Hematopoietic multipotent progenitor cell treated with erythropoietin and hydrocortisone succinate and interleukin-3 and kit ligand, for 17 days (in vitro differentiated cells): ENCODE measurements at places on chromosomes 12 and 14.

- no peak for DNase-seq
Observed at GRCh38 chr14:105343194-105343593, 28.6 kb downstream of the PACS2 start.

- no peak for DNase-seq
Observed at GRCh38 chr14:36515105-36515593, 4.9 kb downstream of the NKX2-1 start.

GRCh38 chr12:3081886-3082285 is 4.7 kb downstream of the TSPAN9 start:
- no peak for DNase-seq

GRCh38 chr12:84756961-84757360 is 155.6 kb downstream of the SLC6A15 start:
- no peak for DNase-seq

- DNase-seq, result no peak
Observed at GRCh38 chr12:54598970-54599369, 10.5 kb upstream of the PPP1R1A start.

DNA sequence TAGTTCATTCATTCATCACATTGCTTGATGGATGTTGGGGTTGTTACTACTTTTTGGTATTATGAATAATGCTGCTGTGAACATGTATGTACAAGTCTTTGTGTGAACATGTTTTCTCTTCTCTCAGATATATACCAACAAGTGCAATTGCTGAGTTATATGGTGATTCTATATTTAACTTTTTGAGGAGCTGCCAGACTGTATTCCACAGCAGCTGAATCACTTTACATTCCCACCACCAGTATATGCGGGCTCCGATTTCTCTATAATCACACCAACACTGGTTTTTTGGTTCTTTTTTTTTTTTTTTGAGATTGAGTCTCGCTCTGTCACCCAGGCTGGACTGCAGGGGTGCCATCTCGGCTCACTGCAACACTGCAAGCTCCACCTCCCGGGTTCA is 22.2 kb upstream of the PLEKHG6 start:
- DNase-seq, result no peak

GRCh38 chr14:94601884-94602391 is 10.3 kb upstream of the SERPINA3 start:
- DNase-seq, result no peak

GRCh38 chr12:57319678-57320469 is 68.9 kb upstream of the STAC3 start:
- DNase-seq, result no peak

DNA sequence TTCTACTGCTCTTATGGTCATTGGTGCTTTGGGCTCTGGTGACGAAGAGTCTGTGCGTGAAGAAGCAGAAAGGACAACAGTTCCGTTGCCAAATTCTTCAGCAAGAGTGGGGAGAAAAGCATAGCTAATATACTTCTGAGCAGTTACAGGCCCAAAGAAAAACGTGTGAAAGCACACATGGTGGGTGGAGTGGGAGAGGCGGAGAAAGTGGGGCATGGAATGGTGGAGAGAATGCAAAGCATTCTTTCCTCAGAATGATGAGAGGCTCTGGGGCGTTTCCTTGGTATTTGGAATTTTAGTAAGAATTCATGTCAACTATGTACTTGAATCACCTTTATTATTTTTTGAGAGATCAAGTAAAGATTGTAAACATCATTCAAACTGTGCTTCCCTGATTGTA is 396.1 kb downstream of the NAV3 start:
- DNase-seq, result no peak

DNA sequence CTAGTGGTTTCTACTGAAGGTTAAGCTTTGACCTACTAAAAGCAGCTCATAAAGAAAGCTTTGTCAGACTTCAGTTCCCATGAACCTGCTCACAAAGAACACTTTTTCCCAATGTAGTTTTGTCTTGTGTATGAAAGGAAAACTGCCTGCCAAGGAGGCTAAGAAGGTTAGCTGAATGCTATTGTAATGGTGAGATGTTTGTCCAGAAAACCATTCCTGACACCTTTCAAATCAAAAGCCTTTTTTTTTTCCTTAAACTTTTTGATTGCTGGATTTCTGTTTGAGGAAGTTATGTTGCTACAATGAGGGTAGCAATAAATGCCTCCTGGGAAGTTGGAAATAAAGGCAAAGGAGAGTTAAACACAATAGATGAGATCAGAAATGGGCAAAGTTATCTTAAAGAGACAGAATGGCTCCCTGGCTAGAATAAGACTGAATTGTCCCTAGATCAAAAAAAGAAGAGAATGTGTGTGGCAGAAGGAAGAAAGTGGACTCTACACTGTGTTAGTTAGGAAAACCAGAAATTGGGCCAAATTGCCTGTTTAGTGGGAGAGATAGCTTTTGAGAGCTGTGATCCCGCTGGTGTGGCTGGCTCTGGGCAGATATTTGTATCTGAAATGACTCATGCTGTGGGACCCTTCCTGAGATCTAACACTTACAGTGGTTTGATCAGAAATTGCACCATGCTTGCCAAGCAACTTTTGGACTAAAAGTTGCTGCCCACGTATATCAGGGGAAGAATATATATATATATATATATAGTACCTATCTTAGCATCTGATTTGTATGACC is 27.5 kb downstream of the TECPR2 start:
- no peak for DNase-seq

GRCh38 chr12:25615119-25615518 is 62.0 kb upstream of the LMNTD1 start:
- DNase-seq, result no peak

DNA sequence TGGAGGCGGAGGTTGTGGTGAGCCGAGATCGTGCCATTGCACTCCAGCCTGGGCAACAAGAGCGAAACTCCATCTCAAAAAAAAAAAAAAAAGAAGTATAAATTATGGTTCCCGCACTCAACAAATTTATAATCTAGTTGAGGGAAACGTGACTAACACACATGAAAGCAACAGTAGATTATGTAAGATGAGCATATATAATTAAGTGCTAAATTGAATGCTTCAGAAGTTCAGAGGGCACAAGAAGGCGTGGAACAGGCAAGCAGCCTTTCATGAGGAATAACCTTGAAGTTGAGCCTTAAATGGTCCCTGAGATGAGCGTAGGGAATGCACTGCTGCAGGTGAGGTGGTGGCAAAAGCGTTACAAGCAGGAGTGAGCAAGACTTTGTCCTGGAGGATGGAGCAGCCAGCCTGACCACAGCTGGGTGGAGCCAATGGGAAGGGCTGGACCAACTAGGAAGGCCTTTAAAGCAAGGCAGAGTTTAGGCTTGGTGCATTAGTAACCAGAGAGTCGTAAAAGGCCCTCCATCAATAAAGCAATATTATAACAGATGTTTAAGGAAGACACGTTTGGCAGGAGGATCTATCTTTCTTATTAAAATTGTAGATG is 30.6 kb upstream of the TUBA1A start:
- DNase-seq, result no peak

GRCh38 chr12:3044141-3044630 is 33.0 kb upstream of the TSPAN9 start:
- DNase-seq, result no peak

DNA sequence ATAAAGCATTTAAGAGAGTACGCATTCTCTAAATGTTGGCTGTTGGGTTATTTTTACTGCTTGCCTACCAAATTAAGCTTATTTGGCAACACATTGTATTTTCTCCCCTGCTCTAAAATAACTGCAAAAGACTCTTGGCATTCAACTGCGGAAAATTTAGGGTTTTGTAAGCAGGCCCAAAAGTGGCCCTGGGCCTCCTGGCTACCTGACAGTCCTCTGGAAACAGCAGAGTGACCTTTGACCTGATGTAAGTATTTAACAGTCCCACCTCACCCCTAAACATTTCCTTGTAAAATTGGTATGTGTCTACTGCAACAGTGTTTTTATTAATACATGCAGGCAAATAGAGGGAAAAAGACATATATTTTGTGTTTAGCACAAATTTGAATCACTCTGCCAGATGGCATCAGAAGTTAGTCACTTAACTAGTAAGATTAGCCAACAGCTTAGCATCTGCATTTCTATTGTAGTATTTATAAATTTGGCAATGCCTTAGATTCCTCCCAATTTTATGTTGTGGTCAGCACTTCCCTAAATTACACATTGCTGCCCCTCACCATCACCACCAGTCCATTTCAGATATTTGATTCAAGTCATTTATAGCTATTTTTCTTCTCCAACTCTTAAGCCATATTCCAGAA is 11.2 kb downstream of the LLPH start:
- no peak for DNase-seq

DNA sequence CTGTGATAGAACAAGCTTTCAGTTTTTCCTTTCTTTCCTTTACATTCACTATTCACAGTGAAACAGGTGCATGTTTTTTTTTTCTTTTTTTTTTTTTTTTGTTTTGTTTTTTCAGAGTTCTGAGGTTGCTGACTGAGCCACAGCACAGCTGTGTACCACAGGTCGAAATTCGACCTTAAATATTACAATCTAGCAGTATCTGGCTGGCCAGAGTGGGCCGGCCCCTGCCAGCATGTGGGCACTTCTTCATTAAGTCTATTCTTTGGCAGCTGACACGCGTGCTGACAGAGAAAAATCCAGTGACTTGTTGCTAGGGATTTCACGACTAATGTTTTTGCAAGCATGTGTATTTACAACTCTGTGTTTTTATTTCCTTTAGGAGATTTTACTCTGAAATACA is 33.9 kb downstream of the FBXO33 start:
- no peak for DNase-seq

DNA sequence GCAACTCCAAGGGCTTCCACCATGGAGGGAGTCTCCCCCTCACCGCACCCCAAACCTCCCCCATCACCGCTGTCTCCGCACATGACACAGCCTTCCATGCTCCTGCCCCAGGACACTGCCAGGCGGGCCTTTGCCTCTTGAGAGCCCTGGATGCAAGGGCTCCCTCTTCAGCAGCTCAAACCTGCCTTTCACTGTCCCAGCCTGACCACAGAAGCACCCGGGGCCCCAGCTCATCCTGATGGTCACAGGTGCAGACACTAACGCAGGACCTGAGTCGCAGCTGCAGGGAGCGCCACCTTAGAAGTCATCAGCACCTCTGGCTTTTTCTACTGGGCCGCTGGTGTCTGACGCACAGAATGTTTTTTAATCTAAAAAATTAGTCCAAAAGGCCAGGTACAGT is 54.0 kb downstream of the SYNE3 start:
- no peak for DNase-seq

DNA sequence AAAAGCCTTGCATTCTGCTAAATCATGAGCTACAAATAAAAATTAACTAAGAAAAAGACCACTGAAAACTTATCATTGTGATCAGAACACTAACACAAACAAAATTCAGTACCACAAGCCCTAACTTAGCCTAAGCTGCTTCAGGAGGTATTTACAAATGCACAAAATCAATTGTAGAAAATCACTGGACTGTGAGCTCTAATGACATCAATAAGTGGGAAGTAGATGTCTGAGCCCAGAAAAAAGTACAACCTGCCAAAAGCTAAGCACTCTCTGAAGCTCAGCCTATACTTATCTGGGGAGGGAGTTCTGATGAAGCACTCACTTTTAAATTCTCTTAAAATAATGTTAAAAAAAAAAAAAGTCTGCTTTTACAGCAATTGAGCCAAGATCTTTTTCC is 92.9 kb downstream of the SLCO1B1 start:
- no peak for DNase-seq

DNA sequence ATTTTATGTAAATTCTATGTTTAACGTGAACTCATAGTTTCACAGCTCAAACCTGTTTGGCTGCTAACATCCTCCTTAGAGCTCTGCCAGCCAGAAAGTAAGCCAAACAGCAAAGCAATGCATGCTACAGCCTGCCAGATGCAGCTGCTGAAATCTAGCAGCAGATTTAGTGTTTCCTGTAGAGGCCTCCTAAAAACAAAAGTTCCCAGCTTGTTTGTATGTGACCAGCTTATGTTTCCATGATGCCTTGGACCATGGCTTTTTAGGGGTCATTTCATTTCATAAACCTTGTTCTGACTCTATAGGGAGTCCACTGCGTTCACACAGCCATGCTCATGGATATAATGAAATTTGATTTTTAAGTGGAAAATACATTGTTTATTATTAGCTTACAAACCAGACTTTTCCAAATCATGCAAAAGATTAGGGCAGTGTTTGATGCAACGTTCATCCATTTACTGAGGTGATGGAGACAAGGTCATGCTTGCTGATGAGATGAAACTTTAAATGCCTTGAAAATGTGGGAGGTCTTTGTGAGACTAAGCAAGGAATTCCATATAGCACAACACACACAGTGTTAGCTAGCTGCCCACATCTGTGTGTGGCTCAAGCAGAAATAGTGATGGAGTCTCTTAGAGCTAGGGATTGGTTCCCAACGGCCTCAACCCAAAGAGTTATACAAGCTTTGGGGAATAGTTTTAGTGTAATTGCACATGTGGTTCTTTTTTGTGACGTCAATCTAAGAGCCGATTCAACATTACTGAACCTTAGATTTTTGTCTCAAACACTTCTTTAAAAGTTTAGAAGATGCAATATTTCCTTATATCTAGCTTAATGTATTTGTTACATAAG is 157.5 kb upstream of the LRIG3 start:
- DNase-seq, result no peak

DNA sequence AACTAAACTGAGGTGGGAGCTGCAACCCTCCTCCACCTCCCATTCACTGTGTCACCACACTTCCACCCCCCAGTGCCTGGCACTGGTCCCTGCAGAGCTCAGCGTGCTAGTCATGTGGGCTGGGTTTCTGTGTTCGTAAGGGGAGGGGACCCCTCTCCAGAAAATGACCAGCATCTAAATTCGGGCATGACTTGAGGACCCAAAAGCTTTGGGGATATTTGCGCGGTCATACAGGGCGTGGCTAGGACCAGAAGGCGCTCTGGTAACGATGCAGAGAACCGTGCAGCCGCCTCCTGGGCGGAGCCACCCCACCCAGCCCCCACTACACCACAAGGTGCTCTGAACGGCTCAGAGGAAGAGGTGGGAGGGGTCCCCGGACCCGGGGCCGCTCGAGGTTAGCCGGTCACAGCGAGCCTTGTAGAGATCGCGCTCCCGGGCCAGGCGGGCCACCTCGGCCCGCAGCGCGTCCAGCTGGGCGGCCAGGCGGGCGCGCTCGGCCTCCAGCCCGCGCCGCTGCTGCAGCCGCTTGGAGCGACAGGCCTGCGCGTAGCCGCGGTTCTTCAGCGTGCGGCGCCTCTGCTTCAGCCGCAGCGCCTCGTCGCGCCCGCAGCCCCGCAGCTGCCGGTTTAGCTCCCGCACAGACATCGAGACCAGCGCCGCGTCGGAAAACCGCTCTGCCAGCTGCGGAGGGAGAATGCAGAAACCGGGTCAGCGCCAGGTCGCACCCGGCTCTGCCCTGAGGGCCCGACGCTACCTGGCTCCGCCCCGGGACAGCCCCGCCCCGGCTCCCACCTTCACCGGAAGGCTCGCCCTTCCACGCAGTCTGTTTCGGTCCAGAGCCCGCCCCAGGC is 9.8 kb downstream of the CPNE6 start:
- no peak for DNase-seq

GRCh38 chr14:64218344-64219240 is 75.6 kb downstream of the ESR2 start:
- DNase-seq, result no peak

GRCh38 chr12:111677186-111677585 is 8.6 kb downstream of the BRAP start:
- DNase-seq, result no peak

DNA sequence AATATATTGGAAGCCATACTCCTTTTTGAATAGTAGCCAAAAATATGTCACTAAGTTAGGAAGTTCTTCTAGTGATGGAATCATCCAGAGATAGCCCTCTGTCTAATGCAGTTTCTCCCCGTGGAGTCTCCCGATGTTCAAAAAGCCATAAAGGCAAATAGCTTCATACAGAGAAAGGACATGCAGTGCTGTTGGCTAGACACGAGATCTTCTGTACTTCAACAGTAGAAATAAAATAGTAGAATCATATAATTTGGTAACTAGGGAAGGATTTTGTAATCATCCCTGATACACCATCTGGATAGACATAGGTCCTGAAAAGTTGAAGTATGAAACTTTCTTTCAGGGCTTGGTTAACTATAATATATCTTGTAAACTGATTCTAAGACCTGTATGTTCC is 27.6 kb downstream of the LRFN5 start:
- DNase-seq, result no peak
